ENCODE measurements at places on chromosomes 2 and 18.

- DNase-seq, result no peak
Measured at GRCh38 chr2:73089270-73090030, 17.9 kb upstream of the SFXN5 start.

- no peak for DNase-seq
Measured at GRCh38 chr2:45259547-45260160, 250.4 kb upstream of the SIX2 start.

DNA sequence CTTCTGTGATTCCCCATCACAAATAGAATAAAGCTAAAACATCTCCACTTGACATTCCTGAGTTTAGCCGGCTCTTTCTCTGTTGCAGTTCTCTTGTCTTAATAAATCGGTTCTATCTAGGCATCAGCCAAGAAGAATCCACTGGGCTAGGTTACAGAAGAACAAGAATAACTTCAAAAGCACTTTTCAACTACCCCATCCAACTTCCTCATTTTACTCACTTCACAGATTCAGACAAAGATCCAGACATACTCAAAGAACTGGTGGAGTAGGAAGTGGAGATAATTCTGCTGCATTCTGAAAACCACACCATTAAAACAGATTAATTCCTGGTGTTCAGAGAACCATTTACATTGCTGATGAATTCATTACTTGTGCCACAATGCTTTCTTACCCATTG is 9.6 kb upstream of the ALPK2 start:
- DNase-seq, result peak; percentile 13

- DNase-seq, result no peak
Measured at GRCh38 chr2:240900141-240900860, 4.3 kb upstream of the MAB21L4 start.

DNA sequence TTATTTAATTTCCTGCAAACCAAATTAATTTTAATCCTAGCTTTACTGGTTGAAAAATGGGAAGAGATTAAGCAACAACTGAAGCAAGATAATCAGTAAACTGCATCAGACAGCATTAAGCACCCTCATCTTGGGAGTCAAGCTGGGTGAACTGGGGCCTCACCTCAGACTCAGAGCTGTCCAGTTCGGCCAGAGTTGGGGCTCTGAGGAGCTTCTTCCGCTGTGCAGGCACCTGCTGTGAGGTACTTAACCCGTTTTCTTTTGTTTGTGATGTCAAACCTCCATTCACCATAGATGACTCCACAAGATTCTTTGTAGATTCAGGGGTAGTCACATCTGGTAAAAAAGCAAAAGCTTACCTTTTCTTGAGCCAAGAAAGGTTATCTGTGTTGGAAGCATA is 71.8 kb downstream of the PRELID3A start:
- no peak for DNase-seq

DNA sequence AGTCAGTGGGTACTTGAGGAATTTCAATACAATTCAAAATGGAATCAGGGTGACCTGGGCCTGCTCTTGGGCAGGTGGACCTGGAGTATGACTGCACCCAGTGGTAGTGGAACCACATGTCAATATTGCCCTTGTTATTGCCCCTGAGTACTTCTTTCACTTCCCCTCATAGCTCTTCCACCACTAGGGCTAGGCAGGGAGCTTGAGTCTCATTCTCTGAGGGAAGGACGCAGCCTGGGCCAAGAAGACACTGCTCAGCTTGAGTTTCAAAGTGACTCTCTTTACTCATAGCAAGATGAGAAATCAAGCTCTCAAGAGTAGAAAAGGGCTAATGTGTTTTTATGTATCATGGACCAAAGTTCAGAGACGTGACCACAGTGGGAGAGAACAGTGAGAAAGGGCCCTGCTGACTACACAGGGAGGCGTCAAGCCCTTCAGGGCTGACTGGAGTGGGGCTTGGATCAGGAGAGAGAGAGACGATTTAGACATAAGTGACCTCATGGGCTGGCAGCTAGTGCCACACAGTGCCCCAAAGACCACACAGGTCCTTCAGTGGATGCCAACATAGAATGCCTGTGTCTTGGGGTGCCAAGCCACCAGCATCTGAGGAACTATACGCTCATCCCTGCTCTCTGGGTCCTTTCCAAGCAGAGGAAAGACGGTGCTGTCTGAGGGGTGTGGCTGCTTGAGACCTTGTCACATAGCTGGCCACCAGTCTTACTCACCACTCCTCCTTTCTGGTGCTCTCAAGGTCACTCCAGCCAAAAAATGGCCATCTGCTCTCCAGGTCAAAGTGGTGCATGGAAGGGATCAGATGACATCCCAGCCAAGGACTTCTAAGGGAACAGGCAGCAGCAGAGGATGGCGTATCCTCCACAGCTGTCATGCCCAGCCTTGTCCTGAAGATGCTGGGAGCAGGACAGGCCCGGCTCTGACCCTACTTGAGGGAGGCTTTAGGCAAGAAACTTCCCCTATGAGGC is 13.0 kb downstream of the PTMA start:
- peak; percentile 71 for DNase-seq

GRCh38 chr18:75658330-75658729 is 230.8 kb upstream of the SMIM21 start:
- no peak for DNase-seq

GRCh38 chr18:36849288-36850006 is 20.5 kb downstream of the KIAA1328 start:
- no peak for DNase-seq

DNA sequence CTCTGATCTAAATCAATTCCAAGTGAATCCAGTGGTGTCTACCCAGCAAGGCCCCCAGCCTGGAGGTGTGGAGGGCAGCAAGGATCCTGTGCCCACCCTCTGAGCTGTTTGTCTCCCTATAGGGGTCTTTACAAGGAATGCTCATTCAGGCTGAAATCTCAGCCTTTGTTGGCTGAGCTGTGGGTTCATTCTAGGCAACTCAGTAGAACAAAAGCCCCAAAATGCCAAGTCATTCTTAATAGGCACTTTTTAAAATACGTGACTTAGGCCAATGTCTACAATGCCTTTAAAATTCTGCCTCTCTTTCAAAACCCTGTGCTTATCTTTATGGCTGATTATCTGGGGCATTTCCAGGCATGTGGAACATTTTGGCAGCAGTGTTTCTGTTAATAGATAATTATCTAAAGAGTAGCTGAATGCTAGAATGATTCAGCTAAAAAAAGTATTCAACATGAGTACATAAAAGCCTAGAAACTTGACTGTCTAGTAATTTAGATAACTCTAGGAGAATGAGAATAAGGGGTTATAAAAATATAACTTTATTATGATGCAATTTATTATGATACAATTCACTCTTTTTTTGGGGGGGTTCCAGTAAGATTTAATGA is 7.4 kb downstream of the UGT1A6 start:
- DNase-seq, result no peak

DNA sequence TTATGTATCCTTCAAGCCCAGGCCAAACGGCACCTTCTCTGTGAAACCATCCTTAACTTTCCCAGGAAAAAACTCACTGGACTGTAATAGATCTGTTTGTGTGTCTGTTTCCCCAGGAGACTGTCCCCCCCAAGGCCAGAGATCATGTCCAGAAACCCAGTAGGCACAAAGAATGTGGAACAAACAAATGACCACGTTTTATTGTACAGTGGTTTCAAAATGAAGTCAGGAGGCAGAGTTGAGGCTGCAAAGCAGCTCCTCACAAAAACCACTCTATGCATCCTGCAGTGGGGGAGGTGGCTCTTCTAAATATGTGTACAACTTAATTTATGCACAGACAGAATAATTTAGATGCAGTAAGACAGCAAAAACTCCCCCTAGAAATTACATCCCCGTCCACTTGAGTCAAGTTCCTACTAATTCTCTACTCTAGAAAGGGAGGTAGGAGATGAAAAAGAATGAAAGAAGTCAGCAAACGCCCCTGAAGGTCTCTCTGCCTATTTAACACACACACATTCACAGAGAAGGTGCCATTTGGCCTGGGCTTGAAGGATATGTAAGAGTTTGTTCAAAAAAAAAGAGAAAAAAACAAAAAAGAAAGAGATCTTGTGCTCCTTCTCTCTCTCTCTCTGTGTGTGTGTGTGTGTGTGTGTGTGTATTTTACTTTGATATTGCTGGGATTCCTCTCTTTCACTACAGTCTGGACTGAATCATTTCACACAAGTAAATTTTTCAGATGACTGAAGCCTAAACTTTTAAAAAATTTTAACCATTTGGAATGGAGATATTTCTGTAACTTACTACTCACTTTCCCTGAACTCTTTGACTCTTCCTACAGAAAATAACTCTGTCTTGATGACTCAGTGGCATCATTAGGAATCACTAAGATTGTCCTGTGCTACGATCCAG is 19.5 kb downstream of the BCL2 start:
- DNase-seq, result no peak

DNA sequence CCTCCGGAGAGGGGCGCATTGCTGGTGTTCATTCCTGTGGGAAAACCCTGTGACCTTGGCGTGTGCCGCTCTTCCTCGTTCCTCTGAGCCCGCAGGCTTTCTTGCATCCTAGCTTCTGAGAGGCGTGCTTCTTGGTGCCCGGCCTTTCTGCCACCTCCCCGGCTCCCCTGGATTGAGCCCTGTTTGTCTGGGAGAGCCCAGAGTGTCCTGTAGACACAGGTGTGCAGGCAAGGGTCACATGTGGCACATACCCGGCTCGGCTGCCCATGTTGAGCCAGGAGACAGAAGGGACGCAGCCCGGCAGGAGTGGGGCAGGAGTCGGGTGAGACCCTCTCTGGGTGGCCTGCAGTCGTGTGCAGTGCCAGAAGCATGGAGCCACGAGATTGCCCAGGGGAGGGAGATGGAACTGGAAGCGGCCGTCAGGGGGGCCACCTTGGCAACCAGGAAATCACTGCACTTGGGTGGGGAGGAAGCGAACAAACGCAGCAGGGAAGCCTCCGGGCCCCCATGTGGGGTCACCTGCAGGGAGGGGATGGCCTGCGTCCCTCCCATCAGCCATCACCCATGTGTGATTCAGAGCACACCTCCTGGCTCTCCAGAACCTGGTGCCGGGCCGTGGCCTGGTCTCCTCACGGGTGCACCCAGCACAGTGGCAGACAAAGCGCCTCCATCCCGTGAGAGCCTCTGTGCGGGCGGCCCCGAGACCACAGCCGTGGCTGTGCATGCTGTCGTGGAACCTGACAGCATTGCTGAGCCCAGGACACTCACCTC is 92.9 kb downstream of the SH3BP4 start:
- no peak for DNase-seq

DNA sequence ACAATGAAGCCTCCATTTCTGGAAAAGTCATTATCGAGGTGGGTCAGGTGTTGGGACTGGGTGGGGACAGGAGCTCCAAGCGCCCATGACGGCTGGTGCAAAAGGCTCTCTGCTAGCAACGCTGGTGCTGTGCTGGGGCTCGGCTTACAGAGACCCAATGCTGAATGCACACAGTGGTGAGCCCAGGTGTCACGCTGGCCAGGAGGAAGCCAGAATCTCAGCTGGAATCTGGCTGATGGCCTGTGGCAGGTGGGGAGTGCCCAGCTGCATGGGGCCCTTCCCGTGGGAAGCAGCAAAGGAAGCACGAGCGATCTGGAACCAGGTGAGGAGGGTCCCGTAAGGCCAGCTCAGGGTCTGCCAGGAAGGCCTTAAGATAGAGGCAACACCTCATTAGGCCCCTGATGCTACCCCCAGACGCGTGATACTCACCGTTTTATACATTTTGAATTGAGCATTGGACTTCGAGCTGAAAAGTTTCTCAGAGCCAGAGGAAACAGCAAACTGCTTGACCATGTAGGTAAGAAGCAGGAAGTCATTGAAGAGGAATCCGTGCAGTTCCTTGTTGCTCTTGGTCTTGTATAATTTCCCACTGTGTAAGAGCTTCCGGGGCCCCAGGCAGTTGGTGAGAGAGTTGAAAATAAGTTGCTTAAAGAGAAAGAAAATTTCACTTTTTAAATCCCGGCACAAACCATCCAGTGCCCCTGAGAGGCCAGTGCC is 34.7 kb downstream of the FAM228A start:
- DNase-seq, result no peak

DNA sequence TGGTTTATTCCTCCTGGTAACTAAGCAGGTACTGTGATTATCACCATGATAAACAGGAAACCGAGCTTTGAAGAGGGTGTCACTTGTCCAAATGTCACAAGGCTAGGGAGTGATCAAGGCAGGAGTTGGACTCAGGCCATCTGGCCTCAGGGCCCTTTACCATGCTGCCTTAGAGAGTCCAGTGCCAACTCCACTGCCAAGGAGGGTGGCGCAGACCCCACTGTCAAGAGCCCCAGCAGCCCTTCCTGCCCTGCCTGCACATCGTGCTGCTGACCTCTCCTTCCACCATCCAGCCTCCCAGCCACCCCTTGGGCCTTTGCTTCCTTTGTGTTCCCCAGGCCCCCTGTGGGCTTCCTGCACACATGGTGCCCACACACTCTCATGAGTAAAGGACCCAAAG is 48.3 kb downstream of the TNS1 start:
- no peak for DNase-seq

- no peak for DNase-seq
Measured at GRCh38 chr2:50714089-50714488, 317.8 kb downstream of the NRXN1 start.

DNA sequence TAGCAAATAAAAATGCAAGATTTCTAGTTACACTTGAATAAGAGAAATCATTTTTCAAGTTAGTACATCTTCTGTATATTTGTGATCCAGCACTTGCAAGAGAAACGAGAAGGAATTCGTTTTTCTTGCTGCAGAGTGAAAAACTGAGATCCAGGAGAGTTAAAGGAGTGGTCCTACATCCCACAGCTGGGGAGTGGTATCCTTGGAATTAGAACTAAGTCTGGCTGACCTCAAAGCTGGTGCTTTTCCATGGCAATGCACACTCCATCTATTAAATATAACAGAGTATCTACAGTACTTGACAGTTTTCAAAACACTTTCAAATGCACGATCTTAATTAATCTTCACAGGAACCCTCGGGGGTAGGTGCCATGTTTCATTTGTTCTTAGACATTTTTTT is 46.8 kb downstream of the TRIB2 start:
- no peak for DNase-seq

DNA sequence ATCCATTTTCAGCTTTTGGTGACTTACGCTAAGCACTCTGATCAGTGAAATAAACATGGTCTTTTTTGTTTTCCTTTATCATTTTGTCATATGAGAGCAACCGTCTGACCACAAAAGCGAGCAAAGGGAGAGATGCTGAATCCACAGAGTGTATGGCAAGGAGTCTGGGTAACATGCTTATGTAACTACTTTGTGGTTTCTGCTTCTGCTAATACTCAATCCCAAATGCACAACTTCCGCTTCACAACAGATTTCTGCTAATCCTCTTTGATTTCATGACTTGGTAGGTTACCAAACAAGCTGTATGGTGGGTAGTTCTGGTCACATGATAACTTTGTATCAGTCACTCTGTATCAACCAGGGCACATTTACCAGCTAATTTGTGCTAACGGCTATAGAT is 908.4 kb upstream of the CRIM1 start:
- DNase-seq, result peak; percentile 64

DNA sequence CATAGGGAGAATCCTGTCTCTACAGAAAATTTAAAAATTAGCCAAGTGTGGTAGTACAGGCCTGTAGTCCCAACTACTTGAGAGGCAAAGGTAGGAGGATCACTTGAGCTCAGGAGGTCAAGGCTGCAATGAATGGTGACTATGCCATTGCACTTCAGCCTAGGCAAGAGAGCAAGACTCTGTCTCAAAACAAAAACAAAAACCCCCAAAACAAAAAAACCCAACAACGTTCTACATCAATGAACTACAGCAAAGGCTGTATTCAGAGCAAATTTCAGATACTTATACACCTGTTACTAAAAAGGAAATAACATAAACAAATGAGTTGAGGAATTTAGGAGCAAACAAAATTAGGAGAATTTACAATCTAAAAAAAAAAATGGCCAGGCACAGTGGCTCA is 22.6 kb downstream of the YES1 start:
- no peak for DNase-seq

- DNase-seq, result no peak
Measured at GRCh38 chr2:185687967-185688366, 50.6 kb upstream of the FSIP2 start.

Measured in RPMI8226 (cell line).